Anterior cingulate cortex (tissue), 58 donors: ENCODE measurements at places on chromosomes 2 and 18.

GRCh38 chr2:160387558-160388262 is 105.9 kb downstream of the RBMS1 start:
- DNase-seq: no peak

DNA sequence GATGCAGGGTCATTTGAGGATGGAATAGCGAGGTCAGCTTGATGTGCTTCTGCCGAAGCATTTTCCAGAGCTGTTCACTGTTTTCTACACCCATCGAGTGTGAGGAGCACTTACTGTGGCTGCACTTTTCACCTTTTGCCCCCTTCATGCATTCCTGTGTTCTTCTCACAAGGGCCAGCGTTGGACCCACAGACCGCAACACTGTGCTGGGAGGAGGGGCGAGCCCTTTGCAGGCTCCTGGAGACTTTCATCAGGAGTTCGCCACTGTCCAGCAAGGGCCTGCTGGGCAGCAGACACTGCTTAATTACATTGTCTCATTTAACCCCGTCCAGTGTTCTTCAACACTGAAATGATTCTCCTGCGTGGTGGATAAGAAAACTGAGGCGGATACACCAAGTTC is 29.9 kb downstream of the CYP26B1 start:
- DNase-seq: no peak

DNA sequence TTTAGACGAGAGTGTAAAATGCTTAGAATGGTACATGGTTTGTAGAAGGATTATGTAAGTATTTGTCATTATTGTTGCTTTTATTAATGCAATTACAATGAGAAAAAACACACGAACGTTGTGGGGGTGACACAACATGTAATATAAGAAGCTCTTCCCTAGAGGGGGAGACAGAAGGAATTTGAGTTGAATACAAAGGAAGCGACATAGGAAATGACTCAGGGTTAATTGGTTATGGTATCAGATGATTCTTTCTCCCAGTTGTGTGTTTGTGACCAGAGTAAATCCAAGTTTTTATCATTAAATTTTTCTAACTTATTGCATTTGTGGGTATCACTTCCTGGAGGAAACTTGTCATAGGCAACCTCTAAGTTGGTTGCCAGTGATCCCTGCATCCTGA is 625.6 kb upstream of the CDH2 start:
- DNase-seq: no peak

DNA sequence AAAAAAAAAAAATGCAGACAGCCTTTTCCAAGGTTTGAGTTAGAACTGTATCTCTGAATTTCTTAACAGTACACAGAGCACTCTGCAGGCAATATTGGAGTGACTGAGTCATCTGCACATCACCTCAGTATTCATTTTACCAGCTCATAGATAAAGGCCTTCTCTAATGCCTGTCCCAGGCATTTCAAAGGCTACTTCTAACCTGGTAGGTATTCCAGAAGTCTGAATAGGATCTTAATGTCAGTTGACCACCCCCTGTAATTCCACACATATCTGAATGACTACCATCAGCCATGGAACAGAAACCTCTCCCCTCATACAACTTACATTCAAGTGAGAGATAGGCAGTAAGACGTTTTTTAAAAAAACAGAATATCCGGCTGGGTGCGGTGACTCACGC is 9.0 kb downstream of the METTL21A start:
- DNase-seq: no peak

- no peak for DNase-seq
Measured at GRCh38 chr2:204655626-204656025, 110.4 kb downstream of the PARD3B start.

GRCh38 chr2:15641530-15641982 is 49.9 kb downstream of the DDX1 start:
- DNase-seq: no peak
